Activated T-helper 17 cell treated with anti-CD3 and anti-CD28 coated beads, Interleukin-2, amount 50 U/mL, for 72 hours (primary cell): ENCODE measurements at places on chromosomes 3 and 15.

DNA sequence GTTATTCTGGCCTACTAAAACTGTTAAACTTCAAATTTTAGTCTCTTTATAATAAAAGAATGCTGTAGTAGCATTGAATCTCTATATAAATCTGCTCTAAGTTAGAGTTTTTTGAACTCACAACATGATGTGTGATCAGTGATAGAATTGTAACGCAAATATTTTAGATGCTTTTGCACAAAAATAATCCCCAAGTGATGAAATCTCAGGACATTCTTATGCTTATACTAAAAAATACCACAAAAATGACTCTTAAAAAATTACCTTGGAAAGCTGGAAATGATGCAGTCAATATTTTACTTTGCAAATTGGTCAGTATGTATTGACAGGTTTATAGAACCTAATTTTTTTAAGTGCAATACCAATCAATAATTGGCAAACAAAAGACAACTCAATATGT is 375.3 kb downstream of the TBC1D5 start:
- ATAC-seq: no peak

GRCh38 chr15:87287156-87287555 is 969.4 kb downstream of the NTRK3 start:
- no peak for ATAC-seq

- no peak for ATAC-seq
These were observed 781.2 kb upstream of the ARPP21 start for GRCh38 chr3:34858067-34858660.

- ATAC-seq: no peak
These were observed 125.4 kb upstream of the PLCL2 start for GRCh38 chr3:16759227-16759903.

DNA sequence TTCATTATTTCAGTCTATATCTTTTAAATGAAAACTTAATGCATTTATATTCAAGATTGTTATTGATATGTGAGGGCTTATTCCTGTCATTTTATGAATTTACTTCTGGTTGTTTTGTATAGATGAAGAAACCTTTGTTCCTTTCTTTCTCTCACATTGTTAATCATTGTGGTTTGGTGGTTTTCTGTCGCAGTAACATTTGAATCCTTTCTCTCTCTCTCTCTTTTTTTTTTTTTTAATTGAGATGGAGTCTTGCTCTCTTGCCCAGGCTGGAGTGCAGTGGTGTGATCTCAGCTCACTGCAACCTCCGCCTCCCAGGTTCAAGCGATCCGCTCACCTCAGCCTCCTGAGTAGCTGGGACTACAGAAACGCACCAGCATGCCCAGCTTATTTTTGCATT is 22.1 kb downstream of the AGBL1 start:
- ATAC-seq: peak; percentile 52

DNA sequence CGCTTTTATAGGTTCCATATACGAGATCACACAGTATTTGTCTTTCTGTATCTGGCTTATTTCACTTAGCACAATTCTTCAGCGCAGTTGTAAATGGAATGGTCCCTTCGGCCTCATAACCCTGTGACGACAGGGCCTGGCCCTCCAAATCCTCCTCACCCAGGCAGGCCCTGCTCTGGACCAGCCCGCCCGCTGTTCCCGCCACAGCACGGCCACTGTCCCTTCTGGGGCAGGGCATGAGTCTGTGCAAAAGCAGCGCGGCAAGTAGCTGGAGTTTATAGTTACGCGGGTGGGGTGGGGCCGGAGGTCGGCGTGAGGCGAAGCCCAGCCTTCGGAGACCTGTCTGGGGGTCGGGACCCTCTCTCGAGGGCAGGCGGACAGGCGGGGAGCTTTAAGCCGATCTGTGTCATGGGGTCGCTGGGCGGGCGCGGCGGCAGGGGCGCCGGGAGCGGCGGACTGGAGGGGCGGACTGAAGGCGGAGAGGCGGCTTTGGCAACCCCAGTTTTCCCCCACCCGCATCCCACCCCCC is 543 bp downstream of the ARPIN start:
- ATAC-seq: no peak

GRCh38 chr3:187665764-187666402 is 4.3 kb downstream of the SST start:
- ATAC-seq: peak; percentile 52

DNA sequence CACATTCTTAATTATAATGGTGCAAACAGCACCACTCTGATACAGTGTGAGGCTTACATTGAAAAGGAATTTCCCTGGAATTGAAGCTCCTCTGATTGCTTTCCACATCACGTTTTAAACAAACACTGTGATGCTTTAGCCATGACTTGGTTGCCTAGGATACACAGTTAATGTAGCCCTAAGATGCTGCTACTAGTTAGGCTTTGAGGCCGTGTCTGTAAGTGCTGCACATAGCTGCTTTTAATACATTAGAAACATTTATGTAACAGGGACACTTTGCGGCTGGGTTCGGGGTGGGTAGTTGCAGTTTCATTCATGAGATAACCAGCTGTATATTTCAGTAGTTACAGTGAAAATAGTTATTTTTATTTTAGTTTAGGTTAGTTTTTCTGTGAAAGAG is 334.7 kb downstream of the NLGN1 start:
- ATAC-seq: no peak

DNA sequence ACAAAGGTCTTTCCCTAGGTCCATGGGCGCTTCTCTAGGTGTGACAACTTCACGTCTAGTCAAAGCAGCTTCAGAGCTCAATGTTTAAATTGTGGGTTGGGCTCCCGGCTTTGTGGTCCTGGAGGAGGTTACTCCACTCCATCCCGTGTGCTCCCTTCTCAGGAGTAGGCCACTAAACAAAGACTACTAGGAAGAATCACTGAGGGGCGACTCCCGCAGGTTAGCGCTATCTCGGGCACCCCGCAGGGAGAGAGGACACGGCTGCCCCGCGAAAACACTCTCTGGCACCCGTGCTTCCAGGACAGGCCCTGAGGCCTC is 500 bp downstream of the PARP6 start:
- ATAC-seq: peak; percentile 8

DNA sequence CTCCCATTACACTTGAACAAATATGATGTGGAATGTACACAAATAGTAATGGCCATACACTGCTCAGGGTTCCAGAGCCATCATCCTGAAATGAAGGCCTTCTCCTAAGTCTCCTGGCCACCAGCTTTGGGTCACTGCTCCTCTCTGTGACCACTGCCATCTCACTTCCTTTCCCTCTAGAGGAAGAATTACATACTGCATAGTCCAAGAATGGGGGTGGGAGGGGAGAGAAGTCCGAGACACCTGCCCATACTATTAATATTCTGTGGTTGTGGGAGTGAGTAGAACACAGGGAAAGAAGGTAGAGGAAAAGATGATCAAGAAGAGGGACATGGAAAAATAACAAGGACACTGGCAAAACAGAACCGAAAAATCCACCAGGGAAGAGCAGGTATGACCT is 20.6 kb downstream of the ETV5 start:
- no peak for ATAC-seq

GRCh38 chr15:39030291-39031070 is 465.9 kb upstream of the RASGRP1 start:
- ATAC-seq: no peak

DNA sequence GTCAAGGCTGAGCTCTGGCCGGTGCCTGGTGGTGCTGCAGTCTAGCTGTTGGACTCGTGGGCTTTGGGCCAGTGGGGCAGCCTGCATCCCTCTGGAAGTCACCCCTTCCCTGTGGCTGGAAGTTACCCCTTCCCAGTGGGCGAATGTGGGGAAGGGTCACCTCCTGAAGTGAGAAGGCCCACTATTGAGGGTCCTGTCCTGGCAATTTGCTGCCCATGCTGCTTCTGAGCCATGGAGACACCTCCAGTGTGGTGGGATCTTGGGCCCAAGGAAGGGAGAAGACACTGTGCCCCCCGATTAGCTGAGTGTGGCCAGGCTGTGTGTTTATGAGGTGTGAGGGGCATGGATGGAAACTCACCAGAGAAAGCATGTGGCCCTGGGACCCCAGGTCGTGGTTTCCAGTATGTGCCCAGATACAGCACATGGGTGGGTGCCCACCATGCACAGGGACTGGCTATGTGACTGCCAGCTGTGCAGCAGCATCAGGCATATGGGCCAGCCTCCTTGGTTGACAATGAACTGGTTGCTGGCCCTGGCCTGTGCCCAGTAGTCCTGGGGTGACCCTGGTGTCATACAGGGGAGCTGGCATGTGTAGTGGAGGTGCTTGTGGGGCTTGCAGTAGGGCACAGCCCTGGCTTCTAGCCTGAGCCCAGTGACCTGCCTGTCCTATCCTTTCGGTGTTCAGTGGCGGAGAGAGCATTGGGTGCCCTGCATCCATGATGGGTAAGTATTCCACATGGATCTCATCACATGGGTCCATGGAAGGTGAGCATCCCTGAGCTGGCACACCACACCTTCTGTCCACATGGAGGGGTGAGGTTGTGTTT is 221.2 kb downstream of the SNRPN start:
- ATAC-seq: no peak

DNA sequence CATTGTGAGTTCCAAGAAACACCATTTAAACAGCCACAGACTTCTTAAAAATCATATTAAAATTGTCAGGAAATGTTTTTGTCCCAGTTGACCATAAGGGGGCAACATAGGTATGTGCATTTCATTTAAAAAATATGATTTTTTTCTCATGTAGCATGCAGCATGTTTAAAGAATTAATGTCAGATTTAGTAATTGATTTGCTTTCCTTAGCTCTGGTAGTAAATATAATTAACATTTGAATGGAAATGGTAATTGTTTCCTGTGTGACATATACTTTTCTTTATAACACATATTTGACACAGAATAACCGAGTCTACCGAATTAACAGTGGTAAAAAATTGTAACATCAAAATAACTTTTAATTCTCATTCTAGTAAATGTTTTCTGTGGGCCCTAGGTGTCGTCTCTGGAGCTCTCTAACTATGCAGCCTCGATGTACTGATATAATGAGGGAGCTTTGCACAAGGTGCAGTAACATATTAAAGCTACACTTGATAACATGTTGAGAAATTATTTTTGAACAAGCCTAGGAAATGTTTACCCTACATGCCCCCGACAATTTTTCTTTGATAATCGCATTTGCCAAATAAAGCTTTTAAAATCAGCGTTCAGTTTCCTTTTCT is 34.9 kb downstream of the NXPE3 start:
- no peak for ATAC-seq

DNA sequence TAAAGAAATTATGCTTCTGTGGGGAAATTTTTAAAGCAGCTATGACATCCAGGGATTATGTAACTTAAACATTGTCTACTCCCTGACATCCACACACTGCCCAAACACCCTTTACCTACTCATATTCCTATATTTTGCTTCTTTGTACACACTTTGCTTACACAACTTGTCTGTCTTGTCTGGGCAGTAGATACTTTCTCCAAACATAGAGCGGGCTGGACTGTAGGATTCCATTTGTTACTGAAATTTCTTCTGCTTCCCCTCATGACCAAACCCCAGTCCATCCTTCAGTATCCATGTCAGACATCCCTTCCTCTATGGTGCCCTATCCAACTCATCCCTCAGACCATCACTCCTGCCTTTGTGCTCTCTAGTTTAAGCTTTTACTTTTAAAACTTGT is 19.9 kb downstream of the NCEH1 start:
- no peak for ATAC-seq

- no peak for ATAC-seq
These were observed 106.2 kb downstream of the HERC1 start for GRCh38 chr15:63727542-63727941.

DNA sequence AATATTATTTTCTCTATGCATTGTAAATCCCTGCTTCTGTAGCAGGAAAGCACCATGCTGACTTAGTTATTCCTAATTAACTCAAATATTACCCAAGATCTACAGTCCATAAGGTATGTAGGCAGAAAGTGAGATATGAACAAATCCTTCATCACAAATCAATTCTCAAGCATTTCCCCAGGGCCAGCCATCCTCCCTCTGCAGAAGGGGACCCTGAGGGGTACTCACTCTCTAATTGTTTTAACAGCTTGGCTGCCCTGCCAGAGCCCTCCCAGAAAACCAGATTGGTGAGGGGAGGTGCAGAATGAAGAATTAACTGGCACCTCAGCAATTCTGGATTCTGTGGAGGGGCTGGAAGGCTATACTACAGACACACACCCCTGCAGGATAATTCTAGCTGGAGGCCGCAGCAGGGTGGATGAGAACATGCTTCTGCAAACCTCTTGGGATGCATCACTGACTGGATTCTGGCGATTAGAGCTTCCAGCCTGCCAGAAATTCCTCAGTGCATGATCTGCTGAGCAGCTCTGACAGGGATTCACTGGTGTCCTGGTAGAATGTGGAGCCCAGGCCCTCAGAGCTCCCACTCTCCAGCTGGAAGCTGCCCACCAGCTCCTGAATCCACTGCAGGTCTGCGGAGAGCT is 88.6 kb upstream of the HERC1 start:
- no peak for ATAC-seq

GRCh38 chr3:16936676-16937230 is 52.0 kb downstream of the PLCL2 start:
- no peak for ATAC-seq

- ATAC-seq: peak; percentile 14
These were observed 251.5 kb upstream of the CBLB start for GRCh38 chr3:106120356-106120755.

- ATAC-seq: no peak
These were observed 25.1 kb upstream of the CTNNB1 start for GRCh38 chr3:41173926-41174885.

DNA sequence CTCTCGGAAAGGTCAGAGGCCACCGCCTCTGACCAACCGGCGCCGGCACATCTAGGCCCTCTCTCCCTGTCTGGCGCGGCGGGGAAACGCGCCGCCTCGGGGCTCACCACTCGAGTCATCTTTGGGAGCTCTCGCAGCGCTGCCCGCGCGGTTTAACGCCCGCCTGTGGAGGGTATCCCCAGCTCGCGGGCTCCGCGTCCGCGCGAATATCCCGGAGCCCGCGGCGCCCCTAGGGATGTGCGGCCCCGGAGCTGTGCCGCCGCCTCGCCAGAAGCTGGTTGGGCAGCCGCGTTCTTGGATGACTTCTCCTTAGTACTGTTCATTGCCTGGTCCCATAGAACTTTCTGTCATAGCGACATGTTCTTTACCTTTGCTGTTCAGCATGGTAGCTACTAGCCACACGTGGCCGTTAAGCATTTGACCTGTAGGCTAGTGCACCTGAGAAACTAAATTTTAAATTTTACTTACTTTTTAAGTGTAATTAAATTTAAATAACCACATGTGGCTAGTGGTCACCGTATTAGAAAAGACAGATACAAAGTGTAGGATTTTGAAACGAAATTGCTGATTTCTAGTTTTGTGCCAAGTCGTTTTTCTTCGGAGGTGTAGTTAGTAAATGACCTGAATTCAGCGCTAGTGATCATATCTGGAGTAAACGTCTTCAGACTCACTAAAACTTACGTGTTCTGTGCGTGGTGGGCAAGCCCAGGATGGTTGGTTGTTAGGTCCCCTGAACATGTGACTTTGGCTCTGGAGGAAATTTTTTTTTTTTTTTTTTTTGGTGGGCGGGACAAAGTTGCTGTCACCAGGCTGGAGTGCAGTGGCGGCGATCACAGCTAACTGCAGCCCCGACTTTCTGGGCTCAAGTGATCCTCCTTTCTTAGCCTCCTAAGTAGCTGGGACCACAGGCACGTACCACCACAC is 835 bp downstream of the ARIH2 start:
- ATAC-seq: peak; percentile 37

- ATAC-seq: no peak
These were observed 19.6 kb downstream of the PARP6 start for GRCh38 chr15:72252663-72253299.
